ENCODE measurements at places on chromosomes 11 and 22. TPM values are rescaled to one million over a fixed set of nuclear protein-coding genes. Genes with fewer than 3 reads are reported as not detected.

KCNJ5 gene
- total RNA-seq, result not detected

TMPRSS13 gene
- 0.08 TPM for total RNA-seq

BLID gene
- not detected for total RNA-seq

NCAM1 gene
- total RNA-seq, result 1.6 TPM

VSIG10L2 gene
- not detected for total RNA-seq

SRSF8 gene
- 11.0 TPM for total RNA-seq

GRCh38 chr22:36765131-36765942 lies 10.6 kb downstream of the IFT27 start:
- DNase-seq, result no peak
- H3K27ac ChIP-seq, result no peak overlapping the region
- no peak overlapping the region for H3K4me3 ChIP-seq
- H3K36me3 ChIP-seq, result no peaks in the 10 kb centered on the region
- H3K27me3 ChIP-seq, result no peaks in the 10 kb centered on the region
- no peaks in the 10 kb centered on the region for H3K4me1 ChIP-seq

DNA sequence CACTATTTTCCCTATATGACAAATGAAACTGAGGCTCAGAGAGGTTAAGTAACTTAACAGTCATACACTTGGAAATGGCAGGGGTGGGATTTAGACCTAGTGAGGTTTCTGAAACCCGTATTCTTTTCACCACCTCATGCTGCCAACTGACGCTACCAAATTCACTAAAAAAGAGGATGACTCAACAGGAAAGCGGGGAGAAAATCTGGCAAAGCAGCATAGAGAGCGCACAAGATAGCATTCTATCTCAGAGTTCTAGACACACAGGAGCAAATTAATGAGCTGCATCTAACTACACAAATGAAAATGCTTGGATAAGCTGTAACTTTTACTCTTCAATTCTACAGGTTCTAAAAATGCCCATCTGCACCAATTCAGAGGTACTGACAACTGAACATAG lies 136.4 kb downstream of the RBFOX2 start:
- H3K4me3 ChIP-seq, result no peak overlapping the region
- DNase-seq, result no peak
- H3K36me3 ChIP-seq, result no peaks in the 10 kb centered on the region
- peaks cover 31% of the 10 kb centered on the region for H3K4me1 ChIP-seq
- no peaks in the 10 kb centered on the region for H3K27me3 ChIP-seq
- H3K27ac ChIP-seq, result no peak overlapping the region

- no peaks in the 10 kb centered on the region for H3K4me1 ChIP-seq
- no peak overlapping the region for H3K27ac ChIP-seq
- no peaks in the 10 kb centered on the region for H3K36me3 ChIP-seq
- no peak for DNase-seq
These were observed 22.2 kb upstream of the ELFN2 start for GRCh38 chr22:37449331-37450001.

- no peaks in the 10 kb centered on the region for H3K27me3 ChIP-seq
- DNase-seq, result no peak
- H3K36me3 ChIP-seq, result no peaks in the 10 kb centered on the region
- no peak overlapping the region for H3K4me3 ChIP-seq
- H3K27ac ChIP-seq, result no peak overlapping the region
These were observed 12.5 kb upstream of the C1QTNF4 start for GRCh38 chr11:47606731-47607130.

DNA sequence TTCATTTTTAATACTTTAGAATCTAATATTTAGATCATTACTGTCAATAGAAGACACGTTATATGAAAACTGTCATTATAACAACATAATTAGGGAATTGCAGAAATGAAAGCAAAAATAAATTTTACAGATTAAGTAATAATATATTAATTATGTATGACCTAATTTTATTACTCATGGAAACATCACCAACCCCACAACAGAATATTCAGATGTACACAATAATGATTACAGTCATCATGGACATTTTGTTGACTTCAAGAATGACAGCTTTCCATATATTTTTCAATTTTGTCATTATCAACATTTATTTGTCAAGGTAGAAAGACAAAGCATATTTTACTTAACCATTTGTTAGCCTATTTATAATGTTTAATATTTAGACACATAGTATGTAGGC lies 119.9 kb downstream of the MAML2 start:
- no peaks in the 10 kb centered on the region for H3K27me3 ChIP-seq
- no peaks in the 10 kb centered on the region for H3K36me3 ChIP-seq
- DNase-seq, result no peak
- H3K4me1 ChIP-seq, result peaks cover 13% of the 10 kb centered on the region
- no peak overlapping the region for H3K4me3 ChIP-seq

GRCh38 chr22:33565580-33565995 lies 354.7 kb downstream of the LARGE1 start:
- peaks cover 13% of the 10 kb centered on the region for H3K4me1 ChIP-seq
- DNase-seq, result no peak
- no peaks in the 10 kb centered on the region for H3K27me3 ChIP-seq
- no peaks in the 10 kb centered on the region for H3K36me3 ChIP-seq
- H3K27ac ChIP-seq, result no peak overlapping the region

GRCh38 chr11:71998649-71999310 lies at the start of gene IL18BP:
Gene IL18BP, plus strand, starts transcription at chr11:71998909. Its CDS starts 1,076 bp downstream, at chr11:71999985.
- no peak within 1 kb of the TSS for H3K27ac ChIP-seq
- no peaks in the 10 kb centered on the region for H3K4me1 ChIP-seq
- no peaks in the 10 kb centered on the region for H3K27me3 ChIP-seq
- H3K36me3 ChIP-seq, result 0 out of 2 replicates have a peak, but pooled peaks cover 4% of the 10 kb centered on the region
- no peak for DNase-seq

Measured in GM23338 (cell line).